ENCODE measurements at places on chromosomes 3 and 15. TPM values are rescaled to one million over a fixed set of nuclear protein-coding genes. Genes with fewer than 3 reads are reported as not detected.

- no peak for DNase-seq
Measured at GRCh38 chr3:117756563-117756962, 1047.0 kb downstream of the TUSC7 start.

Gene CCR8
- total RNA-seq: not detected

- DNase-seq: no peak
Measured at GRCh38 chr3:8871306-8871705, 92.0 kb downstream of the RAD18 start.

- no peak for DNase-seq
Measured at GRCh38 chr3:65425880-65426279, 612.8 kb downstream of the MAGI1 start.

Gene DUOXA2
- not detected for total RNA-seq

Data from tibial nerve (tissue), 4 donors.